ENCODE measurements at places on chromosomes 7 and 10. TPM values are rescaled to one million over a fixed set of nuclear protein-coding genes. Genes with fewer than 3 reads are reported as not detected.

GRID1 gene
- total RNA-seq = 2.1 TPM

NRG3 gene
- total RNA-seq = not detected

AGAP4 gene
- 14.6 TPM for total RNA-seq

CFAP58 gene
- total RNA-seq = under 0.01 TPM

ADAM22 gene
- total RNA-seq = 9.9 TPM

KCTD7 gene
- total RNA-seq = 9.4 TPM

GBX1 gene
- total RNA-seq = not detected

CDC14C gene
- not detected for total RNA-seq

FFAR4 gene
- 0.52 TPM for total RNA-seq

Measured in skeletal muscle tissue (tissue), 5 donors.